ENCODE measurements at places on chromosomes 6 and 20.

GRCh38 chr6:52696418-52696817, 25.5 kb downstream of the TMEM14A start:
- DNase-seq: no peak

DNA sequence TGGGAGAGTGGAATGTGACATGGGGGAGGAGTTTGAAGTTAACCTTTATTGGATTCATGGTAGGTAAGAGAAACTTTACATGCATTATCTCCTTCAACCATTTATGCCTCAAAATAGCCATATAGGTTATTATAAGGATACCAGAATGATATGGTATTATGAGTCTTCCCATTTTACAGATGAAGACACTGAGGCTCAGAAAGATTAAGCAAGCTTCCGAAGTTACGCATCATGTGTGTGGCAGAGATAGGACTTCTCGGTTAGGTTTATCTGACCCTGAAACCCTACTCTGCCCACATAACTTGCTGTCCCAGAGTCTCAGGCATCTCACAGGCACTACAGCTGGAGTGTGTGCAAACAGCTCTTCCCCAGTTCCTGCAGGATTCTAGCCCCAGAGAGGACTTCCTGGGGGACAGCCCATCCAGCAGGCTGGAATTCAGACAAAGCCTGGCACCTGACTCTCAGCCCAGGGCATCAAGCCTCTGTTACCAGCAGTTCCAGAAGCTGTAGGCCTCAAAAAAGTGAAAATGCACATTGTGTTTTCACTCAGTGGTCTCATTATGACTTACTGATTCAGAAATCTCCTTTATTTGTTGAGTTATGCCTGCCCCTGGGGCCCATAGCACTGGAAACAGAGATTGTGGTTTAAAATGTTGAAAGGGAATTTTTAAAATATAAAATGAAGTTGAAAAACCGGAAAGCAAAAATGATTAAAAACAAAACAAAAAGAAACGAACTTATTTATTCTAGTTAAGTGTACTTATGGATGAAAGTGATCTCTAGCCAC, 512.8 kb upstream of the CHD6 start:
- DNase-seq: no peak

DNA sequence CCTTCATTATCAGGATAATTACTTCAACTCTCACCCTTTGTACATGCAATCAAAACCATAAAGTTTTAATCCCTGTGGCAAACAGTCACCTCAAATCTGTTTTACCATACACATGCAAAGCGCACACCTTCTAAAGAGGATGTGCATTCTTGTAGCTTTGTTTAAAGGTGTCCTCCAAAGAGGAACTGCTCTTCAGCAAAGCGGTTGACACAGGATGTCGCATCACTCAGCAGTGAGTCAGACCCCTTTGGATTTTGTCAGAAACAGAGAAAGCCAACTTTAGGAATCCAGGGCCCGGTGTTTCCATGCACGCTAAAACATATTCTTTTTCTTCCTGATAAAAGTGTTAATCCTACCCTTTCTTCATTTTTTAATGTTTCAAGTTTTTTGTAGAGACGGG, 268.3 kb upstream of the ARID1B start:
- no peak for DNase-seq

GRCh38 chr6:68094070-68094469, 541.0 kb upstream of the ADGRB3 start:
- no peak for DNase-seq

- no peak for DNase-seq
Measured at GRCh38 chr6:131765804-131766135, 42.0 kb upstream of the ENPP1 start.

DNA sequence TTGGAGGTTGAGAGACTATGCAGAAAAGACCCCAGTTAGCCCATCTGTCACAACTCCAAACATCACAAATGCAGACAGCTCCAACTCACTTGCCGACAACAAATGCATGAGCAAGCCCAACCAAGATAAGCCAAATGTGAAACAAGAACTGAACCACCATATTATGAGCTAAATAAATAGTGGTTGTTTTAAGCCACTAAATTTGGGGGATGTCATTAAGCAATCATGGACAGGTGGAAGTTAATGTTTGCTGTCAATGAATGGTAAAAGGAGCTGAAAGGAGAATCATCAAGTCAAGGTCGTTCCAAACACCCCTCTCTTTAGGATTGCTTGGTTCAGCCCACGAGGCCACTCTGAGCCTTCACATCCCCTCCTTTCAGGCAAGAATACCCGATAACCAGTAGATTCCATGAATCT, 71.2 kb upstream of the PLCB4 start:
- DNase-seq: no peak

- DNase-seq: no peak
Measured at GRCh38 chr20:17836303-17836861, 132.2 kb downstream of the SNX5 start.

DNA sequence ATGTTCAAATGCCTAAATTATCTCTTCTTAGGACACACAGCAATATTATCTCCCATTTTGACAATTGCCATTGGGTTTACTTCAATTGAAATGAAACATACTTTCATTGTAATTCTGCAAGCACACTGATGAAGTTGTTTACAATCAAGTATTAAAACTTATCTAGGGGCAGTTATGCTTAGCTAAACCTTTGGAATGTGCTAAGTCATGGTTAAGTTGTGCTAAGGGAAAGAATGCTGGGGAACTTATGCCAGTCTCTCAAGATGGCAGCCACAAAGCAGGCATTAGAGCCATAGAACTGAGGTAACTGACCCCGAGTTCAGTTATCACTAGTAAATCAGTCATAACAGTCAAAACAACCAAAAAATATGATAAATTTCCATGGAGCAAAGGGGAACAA, 59.1 kb upstream of the NT5E start:
- DNase-seq: no peak

DNA sequence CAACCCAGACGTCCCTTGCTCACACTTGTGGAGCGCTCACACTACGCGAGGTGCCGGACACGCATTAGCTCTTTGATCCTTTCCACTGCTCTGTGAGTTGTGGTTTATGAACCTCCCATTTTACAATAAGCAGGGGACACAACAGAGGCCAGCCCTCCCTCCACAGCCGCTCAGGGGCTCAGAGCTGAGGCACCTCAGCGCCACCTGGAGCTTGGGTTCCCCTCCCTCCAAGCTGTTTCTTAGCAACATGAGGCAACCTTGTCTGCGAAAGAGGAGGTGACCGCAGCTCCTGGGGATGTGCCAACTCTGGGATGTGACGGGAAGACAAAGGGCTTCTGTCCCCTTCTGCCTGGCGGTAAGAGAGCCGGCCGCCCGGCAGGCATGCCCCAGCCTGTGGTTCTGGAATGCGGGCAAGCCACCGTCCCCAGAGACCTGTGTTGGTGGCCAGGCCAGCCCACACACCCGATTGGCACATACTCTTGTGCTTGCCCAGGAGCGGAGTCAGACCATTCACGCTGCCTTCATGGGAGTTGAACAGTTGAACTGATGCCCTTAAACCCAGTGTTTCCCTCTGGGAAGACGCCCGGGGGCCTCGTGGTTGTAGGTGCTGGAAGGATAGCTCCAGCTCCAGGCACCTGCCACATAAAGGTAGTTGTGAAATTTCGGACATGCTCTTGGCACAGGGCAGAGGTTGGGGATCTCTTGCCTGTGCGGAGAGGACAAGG, 44.5 kb downstream of the RBM38 start:
- no peak for DNase-seq

DNA sequence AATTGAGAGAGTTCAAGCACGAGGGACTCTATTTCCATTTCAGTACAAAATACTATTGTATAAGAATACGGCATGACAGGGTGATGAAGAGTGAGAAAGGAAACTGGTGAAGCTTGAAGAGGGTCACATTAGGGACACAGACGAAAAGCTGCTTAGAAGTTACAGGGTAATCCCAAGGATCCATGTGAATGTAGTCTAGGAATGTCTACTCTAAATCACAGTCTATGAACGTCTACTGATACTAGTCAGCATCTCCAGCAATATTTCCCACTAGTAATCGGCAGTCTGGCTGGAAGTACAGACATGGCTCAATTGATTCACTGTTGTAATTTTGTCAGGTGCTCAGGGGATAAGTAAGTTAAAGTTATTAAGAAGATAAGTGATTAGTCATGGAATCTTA, 156.4 kb downstream of the ASCC3 start:
- no peak for DNase-seq

- no peak for DNase-seq
Measured at GRCh38 chr6:63444768-63445167, 125.0 kb upstream of the LGSN start.

GRCh38 chr20:33061658-33062028, 7.9 kb downstream of the BPIFB3 start:
- no peak for DNase-seq

GRCh38 chr20:54262671-54263070, 54.8 kb downstream of the PFDN4 start:
- DNase-seq: no peak

DNA sequence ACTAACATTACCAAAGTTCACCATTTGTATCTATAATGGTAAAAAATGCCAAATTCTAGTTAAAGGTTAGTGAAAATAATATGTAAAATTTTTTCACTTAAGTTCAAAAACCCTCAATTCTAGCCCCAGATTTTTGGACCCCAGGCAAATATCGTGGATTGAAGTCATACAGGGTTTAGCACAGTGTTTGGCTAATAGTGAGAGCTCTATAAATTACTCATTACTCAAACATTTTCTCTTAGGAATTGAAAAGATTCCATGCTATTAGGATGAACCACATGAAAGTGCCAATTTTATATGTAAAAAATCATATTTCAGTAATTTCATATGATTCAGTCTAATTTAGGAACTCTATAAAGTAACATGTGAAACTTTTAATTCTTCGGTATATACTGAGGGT, 170.3 kb upstream of the PREP start:
- DNase-seq: no peak

GRCh38 chr6:137297887-137298286, 78.7 kb upstream of the IFNGR1 start:
- DNase-seq: no peak

GRCh38 chr20:37392441-37393195, 46.7 kb downstream of the SRC start:
- no peak for DNase-seq

GRCh38 chr6:148513145-148514071, 170.8 kb downstream of the SASH1 start:
- DNase-seq: no peak

- DNase-seq: no peak
Measured at GRCh38 chr6:164345806-164346496, 931.4 kb downstream of the QKI start.

GRCh38 chr6:14211562-14211942, 94.0 kb downstream of the CD83 start:
- no peak for DNase-seq
